ENCODE measurements at places on chromosomes 1 and 21.
A peak's percentile ranks its signal among the peaks of the same experiment; 100 is the strongest.

- DNase-seq = no peak
These were observed 1.9 kb downstream of the NFYC start for GRCh38 chr1:40693425-40693824.

GRCh38 chr1:1599030-1599934 lies 653 bp downstream of the FNDC10 start:
- no peak for DNase-seq

GRCh38 chr21:28148400-28149064 lies 844.1 kb downstream of the LTN1 start:
- DNase-seq = no peak

- DNase-seq = peak; percentile 64
These were observed 60.8 kb downstream of the SLC37A1 start for GRCh38 chr21:42574234-42575027.
